Activated naive CD4-positive, alpha-beta T cell (primary cell): ENCODE measurements at places on chromosomes 3 and 15.

DNA sequence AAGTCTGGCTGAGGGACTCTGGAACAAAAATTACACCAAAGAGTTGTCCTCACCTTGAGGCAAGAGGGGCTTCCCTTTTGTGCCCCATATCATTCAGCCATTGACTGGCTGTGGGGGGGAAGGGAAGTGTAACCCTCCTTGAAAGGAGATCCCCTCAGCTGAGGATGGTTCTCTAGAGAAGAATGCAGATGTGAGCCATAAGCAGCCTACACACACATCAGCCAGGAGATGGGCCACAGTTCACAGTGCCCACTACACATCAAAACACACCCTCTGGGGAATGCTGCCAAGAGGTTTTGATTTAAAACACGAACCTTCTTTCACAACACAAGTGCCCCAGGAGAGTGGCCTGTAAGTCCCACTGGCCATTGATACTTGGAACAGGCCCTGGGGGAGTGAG, 231.2 kb upstream of the CTDSPL start:
- DNase-seq = no peak

DNA sequence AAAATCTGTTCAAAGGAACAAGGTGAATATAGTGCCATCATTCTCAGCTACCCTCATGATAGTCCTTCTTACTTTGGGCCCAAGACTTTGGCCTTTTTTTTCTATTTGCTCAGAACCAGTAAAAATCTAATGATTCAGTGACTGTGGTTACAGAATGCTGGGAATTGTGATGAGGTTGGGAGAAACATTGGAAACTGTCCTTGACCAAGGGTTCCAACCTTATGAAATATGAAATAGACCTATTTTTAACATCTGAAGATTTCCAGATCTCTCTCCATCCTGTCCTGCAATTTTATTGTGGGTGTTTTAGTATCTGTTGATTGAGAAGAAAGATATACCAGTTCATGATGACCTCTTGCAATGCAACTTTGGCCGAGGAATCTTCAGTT, 34.9 kb downstream of the TMEM45A start:
- no peak for DNase-seq

DNA sequence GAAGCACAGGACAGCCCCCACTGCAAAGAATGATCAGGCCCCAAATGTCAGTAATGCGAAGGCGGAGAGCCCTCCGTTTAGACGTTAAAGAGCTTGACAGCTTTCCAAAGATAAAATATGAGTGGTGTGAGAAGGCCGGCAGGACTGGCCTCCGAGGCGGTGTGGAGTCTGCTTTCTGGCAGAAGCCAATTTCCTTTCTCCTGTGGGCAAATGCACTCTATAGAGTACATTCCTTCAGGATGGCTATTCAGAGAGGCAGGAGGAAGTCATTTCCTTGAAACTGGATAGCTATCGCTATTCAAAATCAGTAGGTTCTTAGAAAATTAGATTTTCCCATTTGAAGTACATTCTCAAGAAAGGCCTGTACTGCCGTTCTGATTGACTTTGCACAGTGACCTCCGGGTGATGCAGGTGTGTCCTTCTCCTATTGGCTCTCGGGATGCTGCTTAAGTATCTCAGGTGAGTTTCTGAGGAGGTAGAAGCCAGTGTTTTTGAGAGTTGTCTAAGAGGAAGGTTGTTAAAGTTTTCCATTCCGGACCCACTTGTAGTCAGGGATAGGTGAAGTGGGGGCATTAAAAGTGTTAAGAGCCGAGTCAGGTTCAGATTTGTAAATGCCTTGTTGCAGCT, 72.8 kb upstream of the MYZAP start:
- DNase-seq = no peak

GRCh38 chr3:69219101-69219708, 96.8 kb upstream of the LMOD3 start:
- no peak for DNase-seq

DNA sequence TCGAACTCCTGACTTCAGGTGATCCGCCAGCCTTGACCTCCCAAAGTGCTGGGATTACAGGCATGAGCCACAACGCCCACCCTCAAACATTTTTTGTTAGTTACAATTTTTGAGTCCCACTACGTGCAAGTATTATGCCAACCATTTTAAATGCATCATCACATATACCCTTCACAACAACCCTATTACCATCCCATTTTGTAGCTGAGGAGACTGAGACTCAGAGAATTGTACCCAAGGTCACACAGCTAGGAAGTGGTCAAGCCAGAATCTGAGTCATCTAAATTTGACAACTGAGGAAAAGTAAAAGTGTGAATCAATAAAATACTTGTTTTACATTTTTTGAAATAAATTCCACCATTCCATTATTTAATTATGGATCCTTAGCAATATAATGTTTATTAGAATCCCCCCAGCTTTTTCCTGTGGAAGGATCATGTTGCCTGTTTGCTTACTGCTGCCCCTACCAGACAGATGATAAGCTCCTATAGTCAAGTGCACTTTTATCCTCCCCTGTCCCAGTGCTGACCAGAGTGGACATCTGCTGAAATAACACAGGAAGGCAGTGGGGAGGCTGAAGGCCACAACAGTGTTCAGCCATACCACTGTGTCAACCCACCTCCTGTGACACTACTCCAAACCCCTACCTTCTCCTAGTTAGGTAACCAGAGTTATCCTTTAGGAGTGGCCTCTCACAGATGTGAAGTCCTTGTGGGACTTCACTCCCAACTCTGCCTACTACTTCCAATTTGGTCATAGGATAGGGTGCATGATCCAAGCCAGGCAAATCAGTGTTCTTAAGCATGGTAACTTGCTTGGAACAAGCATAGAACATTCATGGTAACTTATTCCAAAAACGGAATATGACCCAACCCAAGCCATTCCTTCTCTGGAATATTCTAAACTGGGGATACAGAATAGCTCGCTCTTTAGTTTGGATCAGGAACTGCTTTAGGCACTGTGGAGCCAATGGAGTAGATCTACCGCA, 28.1 kb downstream of the PRKAR2A start:
- DNase-seq = no peak

- DNase-seq = no peak
Observed at GRCh38 chr3:146100180-146100579, 60.8 kb downstream of the PLOD2 start.

- DNase-seq = no peak
Observed at GRCh38 chr3:158770741-158771350, 31.0 kb upstream of the MFSD1 start.

DNA sequence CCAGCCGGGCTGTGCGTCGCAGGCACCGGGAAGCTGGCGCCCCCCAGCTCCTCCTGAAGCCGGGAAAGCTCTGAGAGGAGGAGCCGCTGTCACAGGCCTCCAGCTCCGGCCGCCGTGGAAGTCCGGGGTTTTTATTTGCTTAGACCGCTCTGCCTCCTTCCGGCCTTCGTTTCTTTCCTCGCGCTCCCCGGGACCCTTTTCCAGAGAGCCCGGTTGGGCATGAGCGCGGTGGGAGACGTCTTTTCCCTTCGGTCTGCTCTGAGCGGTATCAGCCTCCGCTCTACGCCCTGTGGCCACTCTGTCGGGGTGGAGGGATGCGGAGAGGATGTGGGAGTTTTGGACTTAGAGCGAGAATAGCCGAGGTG, 559 bp downstream of the SENP5 start:
- no peak for DNase-seq

DNA sequence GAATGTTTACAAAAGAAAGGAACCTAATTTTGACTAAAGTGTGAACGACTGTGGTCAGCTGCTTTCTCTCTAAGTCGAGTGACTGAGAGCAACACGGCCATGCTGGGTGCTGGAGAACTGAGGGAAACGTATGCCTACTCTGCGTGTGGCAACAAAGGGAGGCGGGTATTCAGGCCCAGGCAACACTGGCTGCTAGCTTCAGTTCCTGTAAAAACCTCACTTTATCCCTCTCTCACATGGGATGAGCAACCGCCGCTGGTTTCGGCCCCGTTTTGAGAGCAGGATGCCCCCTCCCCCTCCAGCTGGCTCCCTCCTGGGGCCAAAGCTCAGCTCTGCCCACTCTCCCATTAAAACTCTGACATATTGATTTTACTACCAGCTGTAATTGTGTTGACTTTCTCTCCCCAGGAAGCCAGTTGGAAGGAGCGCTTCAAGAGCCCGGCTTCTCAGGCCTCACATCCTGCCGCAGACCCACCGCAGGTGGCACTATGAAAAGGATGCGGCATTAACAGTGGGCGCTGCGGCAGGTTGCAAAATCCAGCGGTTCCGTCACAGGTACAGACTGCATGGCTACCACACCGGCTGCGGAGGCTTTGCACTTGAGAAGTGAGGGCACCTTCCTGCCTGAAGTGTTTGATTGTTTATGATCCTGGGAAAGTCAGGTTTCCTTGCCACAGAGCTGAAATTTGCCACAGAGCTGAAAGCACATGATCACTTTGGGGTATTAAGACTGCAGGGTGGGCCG, 12.7 kb downstream of the PLXND1 start:
- no peak for DNase-seq

DNA sequence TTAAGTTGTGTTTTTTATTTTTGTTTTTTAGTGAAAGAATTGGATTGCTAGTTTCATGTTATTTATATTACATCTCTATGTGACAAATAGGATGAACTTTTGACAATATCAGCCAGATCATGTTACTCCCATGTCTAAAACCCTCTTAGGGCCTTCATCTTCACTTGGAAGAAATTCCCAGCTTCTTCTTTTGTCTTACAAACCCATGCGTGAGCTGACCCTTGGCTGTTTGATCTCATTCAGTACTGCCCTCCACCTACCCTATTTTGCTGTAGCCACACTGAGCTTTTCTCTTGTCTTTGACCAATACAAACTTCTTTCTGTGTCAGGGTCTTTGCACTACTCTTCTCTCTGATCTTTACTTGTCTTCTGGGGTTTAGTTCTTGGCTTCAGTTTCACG, 37.0 kb downstream of the RBM6 start:
- DNase-seq = no peak

- no peak for DNase-seq
Observed at GRCh38 chr3:115861166-115861733, 237.9 kb downstream of the GAP43 start.

- no peak for DNase-seq
Observed at GRCh38 chr3:153835540-153835939, 285.6 kb upstream of the ARHGEF26 start.

DNA sequence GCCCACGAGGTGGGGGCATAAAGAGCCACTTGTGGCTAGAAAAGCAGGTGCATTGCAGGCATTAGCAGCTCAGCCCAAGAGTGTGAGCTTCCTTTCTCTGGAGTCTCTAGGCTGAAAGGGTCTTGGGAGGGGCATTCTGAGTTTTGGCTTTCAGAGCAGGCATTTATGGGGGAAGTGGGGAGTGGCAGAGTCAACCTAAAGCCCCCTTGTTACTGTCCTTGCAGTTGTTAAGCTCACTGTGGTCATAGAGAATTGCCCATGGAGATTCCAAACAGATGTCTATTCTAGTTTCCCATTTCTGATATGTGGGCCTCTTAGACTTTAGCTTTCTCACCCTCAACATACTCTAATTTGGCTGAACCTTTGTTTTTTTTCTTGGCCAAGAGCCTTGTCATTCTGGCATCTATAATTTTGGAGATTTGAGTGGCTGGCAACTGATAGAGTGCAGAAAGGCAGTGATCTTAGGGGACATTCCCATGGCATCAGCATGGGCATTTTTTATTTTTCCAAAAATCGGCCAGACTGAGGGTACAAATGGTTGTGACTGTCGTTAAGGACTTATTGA, 217.9 kb downstream of the THSD4 start:
- DNase-seq = no peak

DNA sequence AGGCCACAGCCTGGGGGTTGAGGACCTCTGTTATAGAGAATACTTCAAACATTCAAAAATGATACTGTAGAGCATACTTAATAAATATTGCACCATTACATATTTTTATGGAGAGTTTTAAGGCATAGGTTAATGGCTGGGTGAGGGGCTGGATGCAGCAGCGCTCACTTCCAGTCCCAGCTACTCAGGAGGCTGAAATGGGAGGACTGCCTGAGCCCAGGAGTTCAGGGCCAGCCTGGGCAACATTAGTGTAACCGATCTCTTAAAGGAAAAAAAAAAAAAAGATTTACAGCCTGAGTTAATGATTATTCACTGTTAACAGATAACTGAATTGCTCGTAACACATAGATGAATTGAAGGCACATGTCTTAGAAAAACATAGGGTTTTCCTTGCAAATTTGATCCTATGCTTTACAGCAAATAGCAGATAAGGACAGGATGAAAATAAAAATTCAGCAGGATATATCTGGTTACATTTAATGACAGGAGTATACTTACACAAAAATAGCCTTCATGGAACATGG, 282.9 kb downstream of the TBC1D5 start:
- DNase-seq = no peak

DNA sequence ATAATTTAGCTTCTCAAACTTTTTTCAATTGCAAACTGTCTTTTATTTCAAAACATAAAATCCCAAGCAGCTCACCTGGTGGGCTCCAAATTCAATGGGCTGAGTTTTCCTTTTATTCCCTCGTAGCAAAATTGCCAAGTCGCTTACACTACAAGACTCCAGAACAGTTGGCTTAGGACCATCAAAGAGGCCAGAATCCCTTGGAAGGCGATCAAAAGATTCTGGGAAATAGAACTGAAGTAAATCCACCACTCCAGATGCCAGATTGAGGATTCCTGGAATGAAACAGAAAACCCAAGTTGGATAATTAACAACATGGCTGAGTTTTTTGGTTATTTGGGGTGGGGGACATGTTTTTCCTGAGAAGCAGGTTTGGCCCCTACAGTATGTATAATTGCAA, 87.7 kb upstream of the DCLK3 start:
- DNase-seq = no peak

DNA sequence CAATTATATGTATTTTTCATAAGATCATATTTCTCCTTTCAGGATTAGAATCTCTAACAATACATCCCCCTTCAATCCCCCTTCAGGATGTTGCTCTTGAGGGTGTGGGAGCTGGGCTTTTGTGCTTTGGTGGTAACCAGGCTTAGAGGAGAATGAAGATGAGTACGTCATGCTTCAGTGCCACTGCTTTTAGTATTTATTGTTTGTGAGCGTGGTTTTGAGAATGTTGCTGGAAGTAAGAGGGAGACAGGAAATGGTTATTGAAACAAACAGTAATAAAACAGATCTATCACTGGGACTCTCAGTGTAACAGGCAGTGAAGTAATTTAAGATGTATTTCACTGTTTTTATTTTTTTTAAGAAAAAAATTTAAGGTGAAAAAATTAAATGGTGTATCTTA, 35.3 kb downstream of the GBE1 start:
- DNase-seq = no peak

- DNase-seq = no peak
Observed at GRCh38 chr3:131561511-131561910, 58.7 kb upstream of the MRPL3 start.
